ENCODE measurements at places on chromosomes 11 and 22.

DNA sequence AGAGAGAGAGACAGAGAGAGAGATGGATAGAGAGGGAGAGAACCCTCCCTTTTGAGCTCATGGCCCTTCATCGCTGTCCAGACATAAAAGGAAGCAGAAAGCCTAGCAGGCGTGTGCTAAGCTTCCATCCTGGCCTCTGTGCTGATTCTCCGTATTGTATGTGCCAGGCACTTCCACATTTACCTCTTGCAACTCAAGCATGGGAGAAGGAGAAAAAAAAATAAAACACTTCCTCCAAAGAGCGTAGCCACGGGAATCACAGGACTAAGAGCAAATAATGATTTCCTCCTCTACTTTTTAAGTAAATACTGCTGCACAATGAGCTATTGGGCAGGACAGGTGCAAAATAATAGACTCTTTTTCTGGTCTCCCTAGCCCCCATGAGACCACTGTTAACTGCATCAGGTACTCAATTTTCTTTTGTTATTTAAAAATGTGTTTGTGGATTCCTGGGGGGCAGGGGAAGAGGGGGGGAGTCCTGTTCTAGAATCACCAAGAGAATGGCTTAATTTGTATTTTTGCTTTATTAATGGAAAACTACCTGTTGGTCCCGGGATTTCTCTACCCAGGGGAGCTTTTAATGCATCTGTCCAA lies 154.3 kb downstream of the NXPE2 start:
- DNase-seq = no peak

DNA sequence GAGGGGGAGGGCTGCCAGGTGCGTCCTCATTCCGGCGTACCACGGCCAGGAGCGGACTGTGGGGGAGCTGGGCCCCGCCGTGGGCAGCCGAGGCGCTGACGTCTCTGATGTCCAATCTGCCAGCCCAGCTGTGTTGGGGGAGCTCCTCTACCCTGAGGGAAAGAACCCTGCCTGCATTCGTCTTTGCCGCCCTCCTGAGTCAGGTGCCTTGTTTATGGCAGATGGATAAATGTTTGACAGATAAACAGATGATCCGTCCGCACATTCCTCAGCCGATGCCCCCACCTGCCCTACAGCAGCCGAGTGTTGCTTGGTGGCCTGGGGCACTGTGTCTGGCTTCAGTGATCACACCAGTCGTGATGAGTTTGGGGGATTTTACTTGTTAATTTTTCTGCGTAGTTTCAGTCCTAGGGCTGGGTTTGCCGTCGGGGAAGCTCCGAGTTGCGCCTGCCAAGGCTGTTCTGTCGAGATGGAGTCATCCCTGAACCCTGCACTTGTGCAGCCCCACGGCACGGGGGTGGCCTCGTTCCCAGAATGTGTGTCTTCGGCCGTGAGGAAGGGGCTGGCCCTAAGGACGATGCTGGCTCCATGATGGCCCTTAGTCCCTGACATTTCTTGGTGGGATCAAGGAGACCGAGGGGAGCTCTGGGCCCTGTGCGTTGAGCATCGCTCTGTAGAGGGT lies 1083.9 kb downstream of the BRD1 start:
- DNase-seq = no peak

DNA sequence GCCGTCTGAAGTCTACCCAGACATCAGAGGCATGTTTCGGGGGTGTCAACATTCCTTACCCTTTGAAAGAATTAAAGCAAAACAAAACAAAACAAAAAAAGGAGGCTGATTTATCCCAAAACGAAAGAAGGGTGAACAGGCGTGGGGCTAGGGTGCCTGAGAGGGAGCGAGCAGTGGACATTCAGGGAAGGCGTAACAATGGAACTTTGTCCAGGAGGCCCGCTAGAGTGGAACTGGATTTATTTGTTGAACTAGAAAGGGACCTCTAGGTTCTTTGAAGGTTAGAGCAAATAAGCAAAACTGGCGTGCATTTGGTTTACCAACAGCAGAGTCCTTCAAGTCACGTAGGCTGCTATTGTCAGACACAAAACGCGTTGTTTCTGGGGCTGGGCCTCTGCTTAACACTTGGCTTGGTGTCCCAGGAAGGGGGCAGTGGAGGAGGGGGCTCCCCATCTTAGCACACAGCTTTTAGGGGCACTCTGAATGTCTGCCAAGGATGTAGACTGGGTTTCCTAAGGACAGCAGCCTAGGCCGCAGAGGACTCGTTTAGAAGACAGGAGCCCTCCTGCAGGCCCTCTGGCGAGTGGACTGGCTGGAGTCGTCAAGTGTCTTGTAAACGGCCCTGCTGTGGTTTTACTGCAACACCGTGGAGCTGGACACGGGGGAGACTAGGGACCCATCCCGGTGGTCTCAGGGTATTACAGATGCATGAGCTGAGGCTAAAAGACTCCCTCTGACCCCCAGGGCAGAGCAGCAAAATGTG lies 203.7 kb upstream of the SORL1-AS1 start:
- no peak for DNase-seq

GRCh38 chr22:23911318-23911980 lies 17.3 kb downstream of the MIF start:
- DNase-seq = no peak

GRCh38 chr22:40241200-40241763 lies 63.6 kb downstream of the TNRC6B start:
- no peak for DNase-seq

DNA sequence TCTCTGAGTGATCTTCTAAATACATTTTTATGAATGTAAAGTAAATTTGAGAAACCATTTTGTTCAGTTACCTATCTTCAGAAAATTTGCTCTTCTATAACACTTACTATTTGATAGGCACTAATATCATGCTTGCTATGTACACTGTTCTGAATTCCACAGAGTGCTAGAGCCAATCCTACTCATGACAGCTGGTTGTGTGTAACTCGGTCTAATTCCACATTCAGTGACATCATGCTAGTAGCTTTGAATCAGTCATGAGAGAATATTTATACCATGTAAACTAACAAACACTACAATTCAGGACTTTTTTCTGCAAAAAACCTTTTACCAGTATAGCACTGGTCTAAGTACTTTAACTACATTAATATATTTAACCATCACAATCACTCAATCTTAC lies 902.9 kb downstream of the DLG2 start:
- no peak for DNase-seq

GRCh38 chr11:118211006-118211405 lies 13.8 kb downstream of the JAML start:
- DNase-seq = no peak

- no peak for DNase-seq
These were observed 1.7 kb upstream of the PLAAT2 start for GRCh38 chr11:63564784-63565350.

DNA sequence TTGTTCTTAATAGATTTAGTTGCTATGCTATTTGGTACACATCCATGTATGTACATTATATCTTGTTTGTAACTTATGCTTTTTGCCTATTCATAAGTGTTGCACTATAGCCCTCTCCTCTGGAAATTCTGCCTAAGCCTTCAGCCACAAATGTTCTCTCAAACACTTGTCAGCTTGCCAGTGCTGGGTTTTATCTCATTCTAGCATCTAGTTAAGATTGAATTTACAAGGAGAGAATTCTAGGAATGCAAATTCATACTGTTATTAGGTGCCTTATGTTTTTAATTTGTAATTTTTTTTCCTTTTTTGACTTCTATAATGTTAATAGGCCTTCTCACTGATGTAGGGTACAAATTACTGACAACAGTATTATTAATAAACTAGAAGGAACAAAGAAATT lies 14.6 kb upstream of the CTSC start:
- no peak for DNase-seq

- DNase-seq = no peak
These were observed 904.5 kb upstream of the API5 start for GRCh38 chr11:42407341-42407740.

GRCh38 chr11:70873736-70874412 lies 378.5 kb downstream of the SHANK2 start:
- DNase-seq = no peak

GRCh38 chr11:47950396-47950795 lies 30.0 kb upstream of the PTPRJ start:
- no peak for DNase-seq

GRCh38 chr22:27212617-27213177 lies 555.3 kb downstream of the MIAT start:
- no peak for DNase-seq

- DNase-seq = no peak
These were observed at the start of gene CD3E for GRCh38 chr11:118304568-118305248. Gene CD3E, plus strand, starts transcription at chr11:118304730. Its CDS starts 223 bp downstream, at chr11:118304953.

DNA sequence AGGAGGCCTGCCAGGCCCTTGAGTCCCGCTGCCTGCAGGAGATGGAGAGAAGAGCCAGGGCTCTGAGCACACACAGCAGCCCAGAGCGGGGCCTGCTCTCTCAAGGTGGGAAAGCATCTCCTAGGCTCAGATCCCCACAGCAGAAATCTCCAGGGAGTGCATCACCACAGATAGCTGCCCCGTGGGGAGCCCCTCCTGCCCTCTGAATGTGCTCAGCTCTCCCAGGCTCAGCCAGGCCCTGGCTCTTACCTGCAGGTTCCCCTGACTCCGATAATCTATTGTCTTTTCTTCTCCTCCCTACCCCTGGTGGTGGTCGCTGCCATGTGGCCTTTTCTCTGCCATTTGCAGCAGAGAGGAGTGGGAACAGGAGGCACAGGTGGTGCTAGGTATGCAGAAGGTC lies 49.9 kb downstream of the BTG4 start:
- DNase-seq = no peak

- DNase-seq = no peak
These were observed 83.1 kb downstream of the OR5AK2 start for GRCh38 chr11:57071829-57072228.

DNA sequence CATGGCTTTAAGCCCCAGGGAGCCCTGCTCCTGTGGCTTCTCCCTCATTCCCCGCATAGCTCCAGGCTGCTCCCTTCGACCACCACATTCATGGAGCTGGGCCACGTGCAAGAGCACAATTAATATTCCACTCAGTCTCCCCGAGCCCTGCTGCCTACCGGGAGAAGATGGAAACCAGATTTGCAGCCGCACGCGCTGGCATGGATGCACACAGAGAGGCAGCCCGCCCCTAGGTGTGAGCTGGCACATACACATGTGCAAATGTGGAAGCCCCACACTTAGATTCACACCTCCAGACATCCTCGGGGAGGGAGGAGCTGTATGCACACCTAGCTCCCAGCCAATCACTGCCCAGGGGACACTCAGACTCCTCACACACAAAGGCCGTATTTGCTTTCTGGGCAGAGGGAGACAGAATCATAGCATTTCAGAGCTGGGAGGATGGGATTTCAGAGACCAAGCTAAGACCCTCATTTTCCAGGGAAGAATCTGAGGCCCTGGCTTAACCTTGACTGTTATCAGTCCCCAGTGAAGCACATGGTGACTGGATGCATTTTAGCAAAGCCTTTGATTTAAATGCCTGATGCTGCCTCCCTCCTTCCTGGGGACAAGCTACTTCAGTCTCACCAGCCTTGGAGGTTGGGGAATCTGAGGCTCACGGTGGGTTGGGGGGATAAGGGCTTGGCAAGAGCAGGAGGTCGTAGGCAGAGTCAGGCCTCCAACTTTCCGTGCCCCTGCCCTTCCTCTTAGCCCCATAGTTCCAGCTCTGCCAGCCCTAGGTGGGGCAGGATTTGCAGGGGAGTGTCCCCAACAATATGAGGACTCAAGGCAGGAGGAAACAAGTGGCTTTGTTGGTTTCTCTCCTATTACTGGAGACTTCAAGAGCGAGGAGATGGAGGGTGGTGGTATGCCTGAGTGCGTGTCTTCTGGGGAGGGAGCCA lies 5.3 kb upstream of the CREB3L1 start:
- DNase-seq = no peak

GRCh38 chr22:42177891-42178336 lies 47.3 kb upstream of the CYP2D6 start:
- no peak for DNase-seq

GRCh38 chr11:65578134-65578533 lies 2.3 kb downstream of the EHBP1L1 start:
- DNase-seq = no peak

GRCh38 chr22:24060375-24060788 lies 49.3 kb downstream of the CABIN1 start:
- DNase-seq = no peak

GRCh38 chr11:114076921-114077331 lies 17.4 kb downstream of the ZBTB16 start:
- DNase-seq = no peak

DNA sequence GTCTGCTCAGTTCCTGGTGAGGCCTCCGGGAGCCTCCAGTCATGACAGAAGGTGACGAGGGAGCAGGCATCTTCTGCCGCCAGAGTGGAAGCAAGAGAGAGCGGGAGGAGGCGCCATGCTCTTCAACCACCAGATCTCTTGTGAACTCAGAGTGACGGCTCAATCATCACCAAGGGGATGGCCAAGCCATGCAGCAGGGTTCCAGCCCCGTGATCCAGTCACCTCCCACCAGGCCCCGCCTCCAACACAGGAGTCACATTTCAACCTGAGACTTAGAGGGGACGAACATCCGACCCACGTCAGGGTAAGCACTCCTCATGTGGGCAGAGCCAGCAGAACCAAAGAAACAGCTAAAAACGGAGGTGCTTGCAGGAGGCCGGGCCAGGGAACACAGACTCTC lies 1470.5 kb downstream of the BRD1 start:
- no peak for DNase-seq

- DNase-seq = no peak
These were observed 10.1 kb downstream of the MCM5 start for GRCh38 chr22:35409783-35410662.

- DNase-seq = no peak
These were observed 104.1 kb upstream of the E2F8 start for GRCh38 chr11:19344661-19345518.

- no peak for DNase-seq
These were observed 23.6 kb upstream of the SLC25A1 start for GRCh38 chr22:19201869-19202798.

DNA sequence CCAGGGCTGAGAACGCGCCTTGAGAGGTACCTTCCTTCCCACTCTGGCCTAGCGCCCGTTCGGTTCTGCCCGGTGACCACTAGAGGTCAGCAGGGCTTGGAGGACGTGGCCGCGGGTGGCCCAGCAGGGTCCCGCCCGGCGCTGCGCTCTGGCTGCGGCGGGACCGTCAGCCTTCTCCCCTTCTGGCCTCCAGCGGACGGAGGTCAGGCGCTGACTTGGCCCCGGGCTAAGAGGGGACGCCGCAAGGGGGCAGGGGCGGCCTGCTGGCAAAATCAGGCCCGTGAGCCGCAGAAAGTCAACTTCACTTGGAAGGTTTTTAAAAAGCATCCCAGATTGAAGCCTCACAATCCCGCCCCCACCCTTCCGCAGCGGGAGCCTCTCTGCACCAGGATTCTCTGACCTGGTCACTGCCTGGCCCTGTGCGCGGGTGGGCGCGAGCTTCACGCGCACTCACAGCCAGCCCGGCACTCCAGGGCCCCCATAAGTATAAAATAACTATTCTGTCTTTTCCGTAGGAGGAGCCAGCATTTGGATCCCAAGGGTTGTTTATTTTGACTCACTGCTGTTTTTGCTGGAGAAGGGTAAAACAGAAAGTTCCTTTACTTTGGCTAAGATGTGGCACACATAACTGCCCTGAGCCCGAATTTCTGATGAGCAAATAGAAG lies 23.2 kb upstream of the ZBTB16 start:
- peak; percentile 69 for DNase-seq

GRCh38 chr11:115084231-115084630 lies 405.9 kb downstream of the NXPE2 start:
- no peak for DNase-seq

Measured in RKO (cell line).